ENCODE measurements at places on chromosomes 4 and X.

DNA sequence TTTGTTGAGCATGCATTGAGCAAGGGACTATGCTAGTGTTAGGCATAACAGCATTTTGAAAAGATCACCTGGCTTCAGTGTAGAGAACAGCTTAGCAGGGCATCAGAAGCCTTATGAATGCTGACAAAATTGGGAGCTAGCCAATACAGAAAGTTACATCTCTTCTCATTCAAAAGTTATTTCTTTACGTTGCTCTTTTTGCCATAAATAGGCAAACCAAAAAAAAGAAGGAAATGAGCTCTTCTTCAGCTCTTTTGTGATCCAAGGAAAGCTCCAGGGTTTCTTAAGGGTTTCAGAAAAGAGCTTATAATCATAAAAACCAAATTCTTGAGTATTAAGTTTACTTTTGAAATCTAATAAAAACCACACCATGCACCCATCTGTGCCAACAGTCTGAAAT is 35.2 kb upstream of the LNX1 start:
- no peak for DNase-seq

DNA sequence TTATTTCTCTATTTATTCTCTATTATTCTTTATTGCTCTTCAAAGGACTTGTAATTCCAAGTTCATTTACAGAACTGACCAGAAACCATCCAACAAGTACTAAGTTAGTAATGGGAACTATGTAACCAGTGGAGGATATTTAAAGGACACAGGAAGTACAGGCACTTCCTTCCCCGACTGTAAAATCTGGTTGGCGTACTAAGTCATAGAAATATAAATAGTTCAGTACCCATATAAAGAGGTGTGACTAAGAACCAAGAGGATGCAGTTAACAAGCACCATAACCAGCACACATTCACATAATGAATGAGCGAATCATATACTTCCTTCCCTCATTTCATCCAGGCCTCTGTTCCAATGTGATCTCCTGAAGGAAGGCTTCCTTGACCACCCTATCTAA is 3.6 kb upstream of the EIF4E start:
- DNase-seq, result no peak

- DNase-seq, result no peak
These were observed 98.9 kb downstream of the SPRY1 start for GRCh38 chr4:123495530-123495929.

- DNase-seq, result no peak
These were observed 2.2 kb downstream of the LRPAP1 start for GRCh38 chr4:3530051-3530450.

DNA sequence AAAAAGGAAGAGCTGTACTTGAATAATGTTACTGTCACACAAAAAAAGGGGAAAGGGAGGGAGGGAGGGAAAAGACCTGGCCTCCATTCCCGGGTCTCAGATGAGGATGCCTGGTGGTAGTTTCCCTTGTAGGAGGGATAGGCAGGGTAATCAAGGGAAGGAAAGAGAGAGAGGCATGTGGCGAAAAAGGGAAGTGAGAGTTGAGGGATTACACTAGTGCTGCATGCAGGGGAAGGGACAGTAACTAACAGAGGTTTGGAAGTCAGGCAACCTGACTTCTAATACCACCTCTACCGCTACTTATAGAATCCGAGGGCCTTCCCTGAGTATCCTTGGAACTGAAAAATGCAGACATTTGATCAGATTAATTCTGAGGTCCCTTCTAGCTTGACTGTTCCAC is 821.7 kb upstream of the FTHL17 start:
- DNase-seq, result no peak

- peak; percentile 8 for DNase-seq
These were observed 103.0 kb upstream of the KLF3 start for GRCh38 chr4:38560768-38561558.

DNA sequence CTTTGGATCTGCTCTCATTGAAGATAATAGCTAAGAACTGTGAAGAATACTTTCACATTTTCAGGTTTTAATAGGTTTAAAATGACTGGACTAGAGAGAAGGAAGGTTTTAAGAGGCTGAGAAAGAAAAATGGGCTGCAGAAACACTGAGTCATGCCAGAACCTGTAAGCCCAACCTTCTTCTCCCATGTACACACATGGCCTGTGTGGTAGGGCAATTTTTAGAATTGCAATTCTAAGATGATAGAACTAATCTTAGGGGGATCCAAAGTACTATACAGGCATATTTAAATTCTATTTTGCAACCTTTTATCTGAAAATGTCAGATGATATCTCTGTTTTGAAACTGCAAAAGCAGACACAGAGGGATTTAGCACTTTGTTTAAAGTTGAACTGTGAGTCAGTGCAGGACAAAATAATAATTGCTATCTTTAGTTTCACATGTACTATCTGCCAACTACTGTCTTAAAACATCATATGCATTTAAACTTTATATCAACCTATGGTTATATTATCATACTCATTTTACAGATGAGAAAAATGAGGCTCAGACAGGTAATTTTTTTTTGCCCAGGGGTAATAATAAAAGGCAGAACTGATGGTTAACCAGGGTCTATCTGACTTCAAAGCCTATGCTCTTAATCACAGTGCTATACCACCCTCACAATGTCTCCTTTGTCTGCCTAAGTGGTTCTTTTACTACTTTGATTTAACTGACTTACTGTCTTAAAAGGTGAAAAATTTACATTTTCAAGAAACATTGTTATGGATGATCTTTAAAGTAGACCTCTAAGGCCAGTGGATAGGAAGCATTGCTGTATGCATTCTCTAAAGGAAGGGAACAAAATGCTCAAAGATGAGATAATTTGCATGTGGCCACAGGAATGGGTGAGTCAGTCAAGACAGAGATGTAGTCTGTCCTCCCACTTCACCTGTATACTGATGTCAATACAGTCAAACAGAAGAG is 4.3 kb downstream of the TMPRSS11E start:
- no peak for DNase-seq

GRCh38 chr4:75549019-75549418 is 6.8 kb upstream of the ODAPH start:
- DNase-seq, result no peak

DNA sequence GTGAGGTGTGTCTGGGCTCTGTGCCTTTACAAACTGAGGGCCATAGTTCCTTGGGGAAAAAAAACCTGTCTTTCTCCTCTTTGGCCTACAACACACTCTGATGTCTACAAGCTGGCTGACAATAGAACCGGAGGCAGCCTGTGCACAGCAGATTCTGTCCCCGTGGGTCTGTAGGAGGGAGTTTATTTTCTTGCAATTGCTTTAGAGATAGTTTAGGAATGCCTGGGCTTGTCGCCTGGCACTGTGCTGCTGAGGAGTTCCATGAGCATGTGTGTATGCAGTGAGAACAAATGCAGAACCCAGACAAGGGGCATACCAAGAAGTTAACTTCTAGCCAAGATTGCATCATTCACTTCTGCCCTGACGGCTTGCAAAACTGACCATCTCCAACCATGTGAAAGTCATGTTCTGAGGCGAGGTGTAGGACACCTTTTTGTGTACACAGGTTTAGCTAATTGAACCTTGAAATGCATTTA is 54.1 kb downstream of the CCNI start:
- no peak for DNase-seq

GRCh38 chr4:141329174-141329569 is 108.5 kb downstream of the ZNF330 start:
- no peak for DNase-seq

DNA sequence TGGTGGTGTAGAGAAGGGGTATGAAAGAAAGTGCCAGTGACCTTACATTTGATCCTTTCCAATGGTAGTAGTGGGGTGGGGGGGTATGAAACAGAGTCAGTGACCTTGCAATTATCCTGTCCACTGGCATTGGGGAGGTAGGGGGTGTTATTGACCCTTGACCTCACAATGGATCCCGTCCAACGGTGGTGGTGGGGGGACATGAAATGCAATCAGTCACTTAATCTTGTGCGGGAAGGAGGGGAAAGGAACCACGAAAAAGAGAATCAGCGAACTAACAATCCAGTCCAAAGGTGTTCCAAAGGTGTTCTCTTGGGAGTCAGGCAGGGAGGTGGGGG is 619 bp upstream of the PDK3 start:
- no peak for DNase-seq

- DNase-seq, result no peak
These were observed 360.0 kb downstream of the ARHGAP24 start for GRCh38 chr4:85834934-85835333.

DNA sequence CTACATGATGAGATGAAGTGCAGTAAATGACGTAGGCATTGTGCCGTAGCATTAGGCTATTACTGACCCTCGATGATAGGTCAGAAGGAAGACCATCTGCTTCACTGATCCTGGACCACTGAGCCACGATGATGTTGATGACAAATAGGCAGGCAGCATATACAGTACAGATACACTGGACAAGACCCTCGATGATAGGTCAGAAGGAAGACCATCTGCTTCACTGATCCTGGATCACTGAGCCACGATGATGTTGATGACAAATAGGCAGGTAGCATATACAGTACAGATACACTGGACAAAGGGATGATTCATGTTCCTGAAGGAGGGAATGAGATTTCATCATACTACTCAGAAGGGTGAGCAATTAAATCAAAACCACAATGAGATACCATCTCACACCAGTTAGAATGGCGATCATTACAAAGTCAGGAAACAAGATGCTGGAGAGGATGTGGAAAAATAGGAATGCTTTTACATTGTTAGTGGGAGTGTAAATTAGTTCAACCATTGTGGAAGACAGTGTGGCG is 50.9 kb downstream of the BEND4 start:
- DNase-seq, result no peak

DNA sequence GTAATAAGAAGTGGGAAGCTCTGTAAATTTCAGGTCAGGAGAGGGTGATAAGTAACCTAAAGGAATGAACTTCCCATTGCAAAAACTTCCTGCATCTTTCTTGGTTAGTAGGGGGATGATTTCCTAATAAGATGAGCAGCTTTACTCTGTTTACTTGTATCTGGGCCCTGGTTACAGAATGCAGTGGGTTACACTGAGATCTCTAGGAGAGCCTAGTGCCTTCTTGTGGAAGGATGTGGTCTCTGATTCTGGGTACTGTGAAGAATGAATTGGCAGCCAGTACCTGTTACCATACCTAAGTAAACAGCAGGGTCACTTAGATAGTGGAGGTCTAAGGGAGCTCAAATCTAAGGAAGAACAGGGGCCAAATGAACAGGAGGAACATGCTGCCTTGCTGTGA is 320.6 kb downstream of the ARHGAP10 start:
- no peak for DNase-seq

- no peak for DNase-seq
These were observed 34.0 kb upstream of the GRPEL1 start for GRCh38 chr4:7101692-7102515.

- no peak for DNase-seq
These were observed 32.9 kb downstream of the PPP2R3B start for GRCh38 chrX:353566-354535.

DNA sequence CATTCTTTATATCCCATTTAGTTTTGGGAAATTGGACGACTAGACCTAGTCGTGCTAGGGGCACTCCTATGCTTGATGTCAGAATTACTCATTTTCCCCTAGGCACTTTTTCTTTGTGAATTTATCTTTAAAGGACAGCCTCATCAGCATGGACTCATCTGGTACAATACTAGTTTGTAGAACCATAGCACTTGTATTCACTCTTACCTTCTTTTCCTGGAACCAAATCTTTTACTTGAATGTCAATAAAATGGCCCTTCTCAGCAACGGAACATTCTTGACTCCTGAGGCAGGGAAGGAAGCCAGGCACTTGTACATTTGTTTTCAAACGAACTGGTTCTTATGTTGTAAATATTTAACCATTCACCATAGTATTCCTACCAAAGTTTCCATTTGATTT is 187.1 kb downstream of the SHROOM3 start:
- no peak for DNase-seq

DNA sequence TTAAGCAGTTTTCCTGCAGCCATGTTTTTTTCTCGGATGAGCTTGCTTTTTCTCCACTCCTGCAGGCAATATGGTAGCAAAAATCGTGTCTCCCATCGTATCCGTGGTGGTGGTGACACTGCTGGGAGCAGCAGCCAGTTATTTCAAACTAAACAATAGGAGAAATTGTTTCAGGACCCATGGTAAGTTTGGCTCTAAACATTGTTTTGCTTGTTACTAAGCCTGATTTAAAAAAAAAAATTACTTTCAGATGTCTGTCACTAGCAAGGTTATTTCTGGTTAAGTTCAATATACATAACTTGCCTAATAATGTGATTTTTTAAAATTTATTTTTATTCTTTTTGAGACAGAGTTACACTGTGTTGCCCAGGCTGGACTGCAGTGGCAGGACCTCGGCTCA is 17.5 kb upstream of the GYG2 start:
- DNase-seq, result no peak

DNA sequence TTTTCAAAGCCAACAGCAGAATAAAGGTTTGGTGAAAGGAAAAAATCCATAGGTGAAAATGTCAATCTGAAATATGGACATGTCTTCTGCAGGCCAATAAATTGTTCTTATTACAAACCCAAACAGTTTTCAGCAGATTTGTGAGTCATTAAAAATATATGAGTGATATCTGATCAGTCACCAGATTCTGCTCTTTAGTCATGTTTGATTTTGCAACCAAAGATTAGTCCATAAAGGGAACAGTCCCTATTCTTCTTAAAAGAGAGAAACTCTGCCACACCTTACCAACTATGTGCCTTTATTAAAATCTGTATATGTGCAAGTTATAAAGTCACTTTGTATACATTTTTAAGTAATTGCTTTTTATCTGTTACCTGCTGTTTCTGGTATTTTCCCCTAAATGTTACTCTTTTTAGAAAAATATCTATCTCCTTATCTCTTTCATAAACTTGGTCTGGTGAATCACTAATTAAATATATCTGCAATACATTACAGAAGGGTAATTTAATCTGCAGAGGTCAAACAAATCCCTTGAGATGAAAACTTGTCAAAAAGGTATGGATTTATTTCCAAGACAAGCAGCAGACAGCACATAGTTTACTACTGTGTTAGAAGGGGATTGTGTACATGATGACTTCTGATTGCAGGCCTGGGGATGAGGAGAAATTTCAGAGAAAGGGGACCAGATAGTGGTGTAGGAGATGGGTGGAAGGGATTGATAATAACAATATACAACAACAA is 322.9 kb upstream of the NWD2 start:
- DNase-seq, result no peak

- no peak for DNase-seq
These were observed 22.6 kb downstream of the SLC25A4 start for GRCh38 chr4:185165605-185166063.

DNA sequence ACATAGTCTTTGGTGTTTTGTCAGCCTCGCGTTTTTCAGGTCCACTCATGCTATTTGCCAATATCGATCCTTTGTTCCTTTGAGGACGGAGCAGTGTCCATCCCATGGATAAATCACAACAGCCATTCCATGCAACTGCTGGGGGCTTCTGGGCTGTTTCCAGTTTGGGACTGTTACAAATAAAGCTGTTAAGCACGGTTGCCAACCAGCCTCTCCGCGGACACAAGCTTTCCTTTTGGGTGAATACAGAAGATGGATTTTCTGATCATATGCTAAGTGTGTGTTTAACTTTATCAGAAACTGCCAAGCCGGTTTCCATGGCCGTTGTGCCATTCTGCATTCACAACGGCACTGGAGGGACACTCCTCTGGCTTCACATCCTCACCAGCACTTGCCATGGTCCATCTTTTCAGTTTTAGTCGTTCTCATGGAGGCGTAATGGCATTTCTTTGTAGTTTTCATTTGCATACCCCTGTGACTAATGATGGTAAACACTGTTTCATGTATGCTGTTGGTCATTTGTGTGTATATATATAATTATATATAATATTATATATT is 67.8 kb downstream of the ABLIM2 start:
- DNase-seq, result no peak

GRCh38 chrX:37796310-37796709 is 16.5 kb downstream of the CYBB start:
- DNase-seq, result no peak

GRCh38 chr4:21544955-21545354 is 403.6 kb downstream of the KCNIP4 start:
- no peak for DNase-seq
